Caudate nucleus (tissue), 63 donors: ENCODE measurements at places on chromosomes 11 and 22.

- no peak for DNase-seq
Measured at GRCh38 chr11:96023275-96023674, 99.4 kb upstream of the MTMR2 start.

GRCh38 chr11:75509020-75509720, 16.6 kb downstream of the GDPD5 start:
- DNase-seq, result no peak

- no peak for DNase-seq
Measured at GRCh38 chr11:63698976-63699733, 17.9 kb downstream of the RTN3 start.

GRCh38 chr11:92909214-92909613, 60.2 kb upstream of the MTNR1B start:
- DNase-seq, result no peak

- DNase-seq, result no peak
Measured at GRCh38 chr22:45273452-45274075, 11.2 kb upstream of the UPK3A start.

- no peak for DNase-seq
Measured at GRCh38 chr11:47477323-47477722, 28.4 kb upstream of the RAPSN start.
